Endothelial cell of umbilical vein (primary cell): ENCODE measurements at places on chromosomes 5 and 9. TPM values are rescaled to one million over a fixed set of nuclear protein-coding genes. Genes with fewer than 3 reads are reported as not detected.
A peak's percentile ranks its signal among the peaks of the same experiment; 100 is the strongest.

GLDC gene
- total RNA-seq, result 2.6 and 4.7 TPM in 2 replicates

SPATA31E1 gene
- not detected in 2 replicates for total RNA-seq

ERCC8 gene
- 10.4 and 12.8 TPM in 2 replicates for total RNA-seq

ADRA1B gene
- 0.21 TPM in 1 of 2 replicates, not detected in the other for total RNA-seq

GRCh38 chr9:130244548-130245165 lies 20.9 kb upstream of the HMCN2 start:
- no peak for DNase-seq

FBP2 gene
- total RNA-seq, result not detected in 2 replicates

DNA sequence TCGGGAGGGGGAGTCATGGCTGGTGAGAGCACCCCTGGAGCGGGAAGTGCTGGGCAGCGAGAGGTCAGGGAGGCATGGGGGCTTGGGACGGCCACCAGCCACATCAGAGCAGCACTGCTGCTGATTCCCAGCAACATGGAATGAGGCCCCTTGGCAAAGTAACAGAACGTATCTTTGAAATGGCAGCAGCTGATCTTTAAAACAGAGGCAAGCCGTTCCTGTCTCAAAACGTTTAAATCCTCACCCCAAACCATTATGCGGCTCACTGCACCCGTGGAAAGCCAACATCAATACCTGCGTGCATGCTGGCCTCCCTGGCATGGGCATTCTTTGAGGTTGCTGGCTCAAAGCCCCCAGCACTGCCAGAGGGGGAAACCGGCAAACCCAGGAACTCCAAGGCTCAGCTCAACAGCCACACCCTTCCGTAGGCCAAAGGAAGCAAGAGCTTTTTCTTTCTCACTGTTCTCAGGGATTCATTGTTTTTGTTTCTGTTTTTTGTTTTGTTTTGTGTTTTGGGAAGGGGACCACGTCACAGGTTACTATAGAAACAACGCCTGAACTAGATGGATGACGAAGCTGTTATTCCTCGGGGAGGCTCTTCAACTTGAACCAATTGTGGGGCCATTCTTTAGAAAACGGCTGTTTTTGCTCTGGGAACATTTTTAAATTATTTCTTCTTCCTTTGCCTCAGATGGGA lies 28.1 kb upstream of the OBP2B start:
- DNase-seq, result peak; percentile 57

GRCh38 chr5:127136908-127137307 lies 63.6 kb upstream of the C5orf63 start:
- no peak for DNase-seq

DNA sequence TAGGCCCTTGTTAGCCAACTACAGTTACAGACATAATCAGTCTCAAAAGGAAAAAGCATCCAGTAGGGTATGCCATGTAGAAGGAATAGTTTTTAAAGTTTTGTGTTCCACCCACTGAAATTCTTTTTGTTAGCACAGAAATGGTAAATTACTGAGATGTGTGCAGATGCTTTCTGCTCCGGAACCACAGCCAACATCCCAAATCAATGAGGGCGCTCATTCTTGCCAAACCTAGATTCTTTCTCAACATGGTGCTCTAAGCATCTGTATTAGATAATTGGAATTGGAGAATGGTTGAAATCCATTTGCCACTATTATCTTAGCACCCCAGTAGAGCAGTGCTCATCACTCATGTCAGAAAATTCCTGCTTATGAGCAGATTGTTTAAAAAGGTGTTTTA lies 127.8 kb downstream of the SEC61B start:
- DNase-seq, result no peak

DNA sequence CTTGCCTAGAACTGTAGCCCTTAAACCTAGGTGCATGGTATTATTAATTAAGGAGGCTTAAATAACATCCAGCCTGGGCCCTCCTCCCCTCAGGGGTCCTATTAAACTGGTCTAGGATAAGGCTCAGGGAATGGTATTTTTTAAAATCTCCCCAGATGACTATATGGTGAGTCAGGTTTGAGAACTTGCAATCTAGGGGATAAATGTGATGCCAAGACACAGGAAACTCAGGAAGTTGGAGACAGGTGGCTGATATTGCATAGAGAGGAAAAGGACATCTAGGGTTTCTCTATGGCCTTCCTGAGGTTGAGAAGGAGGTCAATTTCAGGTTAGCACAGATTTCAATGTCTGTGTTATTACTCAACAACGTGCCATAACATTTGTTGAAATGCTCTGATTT lies 581.0 kb downstream of the TLE1 start:
- DNase-seq, result no peak

- DNase-seq, result no peak
Measured at GRCh38 chr5:166639151-166639550, 1652.3 kb upstream of the WWC1 start.

- DNase-seq, result peak; percentile 54
Measured at GRCh38 chr5:90226433-90227099, 183.0 kb downstream of the CETN3 start.

DNA sequence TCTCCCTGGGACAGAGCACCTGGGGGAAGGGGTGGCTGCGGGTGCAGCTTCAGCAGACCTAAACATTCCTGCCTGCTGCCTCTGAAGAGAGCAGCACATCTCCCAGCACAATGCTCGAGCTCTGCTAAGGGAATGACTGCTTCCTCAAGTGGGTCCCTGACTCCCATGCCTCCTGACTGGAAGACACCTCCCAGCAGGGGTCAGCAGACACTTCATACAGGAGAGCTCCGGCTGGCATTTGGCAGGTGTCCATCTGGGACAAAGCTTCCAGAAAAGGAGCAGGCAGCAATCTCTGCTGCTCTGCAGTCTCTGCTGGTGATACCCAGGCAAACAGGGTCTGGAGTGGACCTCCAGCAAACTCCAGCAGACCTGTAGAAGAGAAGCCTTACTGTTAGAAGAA lies 77.2 kb downstream of the SLCO6A1 start:
- no peak for DNase-seq

PPP1R26 gene
- 11.8 and 16.9 TPM in 2 replicates for total RNA-seq

DNA sequence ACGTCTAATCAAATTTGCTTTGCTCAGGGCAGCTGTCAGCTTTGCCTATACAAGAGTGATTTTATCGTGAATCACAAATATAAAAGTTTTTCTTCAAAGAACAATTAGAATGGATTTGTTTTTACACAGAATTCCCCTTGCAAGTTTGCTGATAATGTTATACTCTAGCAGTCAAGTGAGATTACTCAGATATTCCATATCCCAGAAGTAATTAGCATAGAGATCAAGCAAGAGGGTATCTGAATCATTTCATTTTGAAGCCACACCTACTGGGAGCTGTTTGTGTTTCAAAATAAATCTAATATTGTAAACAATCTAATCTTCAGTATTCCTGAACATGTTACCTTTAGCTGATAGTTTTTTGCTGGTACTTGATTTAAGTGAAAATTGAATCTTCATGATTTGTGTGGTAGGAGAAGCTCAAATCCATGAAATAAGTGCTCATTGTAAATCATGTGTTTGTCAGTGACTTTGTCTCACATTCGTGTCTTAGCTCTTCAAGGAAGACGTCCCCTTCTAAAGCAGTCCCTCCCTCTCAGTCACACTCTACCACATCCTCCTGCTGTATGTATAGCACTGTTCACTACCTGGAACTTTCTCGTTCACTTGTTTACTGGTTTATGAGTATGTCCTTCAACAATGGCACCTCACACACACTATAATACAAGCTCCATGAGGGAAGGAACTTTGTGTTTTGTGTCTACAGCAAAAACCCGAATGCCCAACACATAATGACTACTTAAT lies 3.3 kb upstream of the TTC39B start:
- DNase-seq, result no peak

DNA sequence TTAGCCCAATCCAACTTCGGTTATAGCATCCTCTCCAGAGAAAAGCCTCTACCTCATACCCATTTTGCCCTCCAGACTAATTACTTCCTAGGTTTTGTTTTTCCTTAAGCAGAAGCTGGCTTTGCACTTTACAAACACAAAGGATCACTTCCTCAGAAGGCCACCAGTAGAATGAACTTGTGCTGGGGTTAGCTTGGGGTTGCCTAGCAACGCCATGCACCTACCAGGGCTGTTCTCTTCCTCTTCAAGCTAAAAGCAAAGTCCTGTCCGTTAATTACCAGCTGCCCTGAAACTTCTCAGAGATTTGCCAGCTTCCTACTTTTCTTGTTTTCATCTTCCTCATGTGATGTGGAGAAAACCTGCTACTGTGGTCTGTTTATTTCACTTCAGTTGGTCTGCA lies 132.0 kb upstream of the WWC1 start:
- DNase-seq, result no peak

DNA sequence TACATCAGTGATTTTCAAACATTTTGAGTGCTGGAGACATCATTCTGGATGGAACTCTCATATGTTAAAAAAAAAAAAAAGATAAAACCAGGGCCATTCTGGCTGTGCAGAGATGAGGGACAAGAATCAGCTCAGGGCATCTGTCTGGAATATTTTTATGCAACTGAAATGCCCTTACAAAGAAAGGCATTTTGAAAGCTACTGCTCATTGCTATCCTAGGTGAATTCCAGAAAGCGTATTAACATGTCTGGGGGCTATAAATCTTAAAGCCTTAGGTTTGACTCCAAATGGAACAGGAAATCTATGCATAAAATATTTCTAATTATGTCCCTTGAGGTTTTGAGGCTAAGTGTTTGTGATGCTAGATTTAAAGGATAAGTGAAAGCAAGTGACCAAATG lies 14.9 kb upstream of the PCSK1 start:
- no peak for DNase-seq

DNA sequence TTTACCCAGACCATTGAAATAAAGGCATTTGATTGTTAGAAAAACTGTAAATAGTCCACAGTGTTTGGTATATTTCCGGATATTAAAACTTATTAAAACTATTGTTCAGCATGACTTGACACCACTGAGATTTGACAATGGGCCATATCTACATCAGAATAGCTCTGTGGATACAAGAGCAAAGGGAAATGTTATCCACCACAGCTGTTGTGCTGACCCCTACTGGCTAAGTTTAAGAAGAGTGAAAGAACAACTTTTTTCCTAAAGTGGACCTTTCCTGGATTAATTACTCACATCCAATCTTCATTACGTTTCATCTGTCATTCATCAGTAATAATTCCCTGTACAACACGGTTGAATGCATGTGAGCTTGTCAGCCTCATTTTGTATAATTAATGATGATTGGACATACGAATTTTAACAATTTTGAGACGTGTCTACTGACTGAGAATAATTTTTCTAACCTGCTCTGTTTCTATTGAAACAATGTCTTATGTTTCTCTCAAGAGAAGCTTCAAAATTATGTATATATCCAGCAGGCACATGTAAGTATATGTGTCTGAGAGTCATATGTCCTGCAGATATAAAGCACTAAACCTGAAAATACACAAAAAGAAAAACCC lies 1952.6 kb downstream of the MAT2B start:
- peak; percentile 45 for DNase-seq

DNA sequence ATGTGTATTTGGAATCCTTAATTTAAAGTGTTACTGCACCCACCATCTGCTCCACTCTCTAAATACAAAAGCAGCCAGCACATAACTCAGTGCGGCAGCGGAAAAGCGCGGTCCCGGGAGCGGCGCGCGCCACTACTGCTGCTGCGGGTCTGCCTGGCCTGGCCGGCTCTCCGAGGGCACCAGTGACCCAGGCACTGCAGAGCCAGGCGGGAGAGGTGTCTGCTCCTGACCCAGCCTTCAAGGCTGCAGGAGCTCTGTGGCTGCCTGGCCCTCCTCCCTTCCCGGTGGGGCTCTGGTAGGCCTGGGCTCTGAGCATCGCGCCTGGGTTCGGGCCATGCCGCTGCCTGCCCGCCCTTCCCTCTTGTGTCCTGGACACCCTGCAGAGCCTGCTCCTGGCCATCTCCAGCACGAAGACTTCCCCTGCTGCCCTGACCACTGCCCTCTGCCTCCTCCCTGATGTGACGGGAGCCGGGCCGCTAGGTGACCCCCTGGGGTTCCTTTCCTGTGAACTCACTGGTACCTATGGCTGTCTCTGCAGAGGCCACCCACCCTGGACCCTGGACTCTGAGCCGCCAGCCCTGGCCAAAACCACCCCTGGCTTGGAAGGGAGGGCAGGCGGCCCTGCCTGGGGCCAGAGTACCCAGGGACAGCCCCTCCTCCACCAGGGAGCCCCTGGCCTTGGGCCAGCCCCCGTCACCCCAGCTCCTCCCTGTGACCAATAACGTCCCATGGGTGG lies 32.8 kb upstream of the UBAC1 start:
- no peak for DNase-seq

DNA sequence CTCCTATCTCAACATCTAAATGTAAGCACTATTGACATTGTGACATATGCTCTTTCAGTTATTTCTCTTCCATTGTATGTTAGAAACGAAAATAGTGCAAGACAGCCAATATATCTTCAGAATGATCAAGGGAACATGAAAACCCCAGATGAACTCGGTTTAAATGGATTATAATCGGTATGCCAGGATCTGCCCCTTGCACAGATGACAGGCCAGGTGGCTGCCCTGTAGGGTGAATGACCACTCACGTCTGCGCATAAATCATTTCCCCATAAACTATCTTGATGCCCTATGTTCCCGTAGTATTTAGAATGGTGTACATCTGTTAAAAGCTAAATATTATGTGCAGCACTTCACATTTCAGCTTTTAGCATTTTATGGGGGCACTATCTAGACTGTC lies 69.7 kb upstream of the RANBP3L start:
- DNase-seq, result no peak

DNA sequence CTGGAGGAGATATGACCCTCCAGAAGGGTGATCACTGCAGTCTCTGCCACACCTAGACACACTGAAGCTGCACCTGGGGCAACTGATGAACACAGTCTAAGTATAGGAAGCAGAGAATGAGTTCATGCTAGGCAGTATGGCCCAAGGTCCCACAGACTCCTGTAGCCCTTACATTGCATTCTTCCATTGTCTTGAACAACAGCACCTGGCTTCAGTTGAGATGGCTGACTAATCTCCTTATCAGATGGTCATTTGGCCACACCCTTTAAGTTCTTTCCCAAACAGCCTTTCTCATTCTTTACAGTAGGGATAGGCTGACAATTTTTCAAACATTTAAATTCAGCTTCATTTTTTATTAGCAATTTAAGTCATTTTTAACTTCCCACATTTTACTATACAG lies 23.1 kb downstream of the CENPK start:
- no peak for DNase-seq

- no peak for DNase-seq
Measured at GRCh38 chr5:128192368-128192767, 108.8 kb downstream of the SLC12A2 start.

- DNase-seq, result no peak
Measured at GRCh38 chr9:16671591-16672137, 198.8 kb downstream of the BNC2 start.

PTPRD gene
- total RNA-seq, result 5.5 and 23.2 TPM in 2 replicates

- no peak for DNase-seq
Measured at GRCh38 chr9:128414461-128414860, 6.2 kb upstream of the CERCAM start.

GRCh38 chr5:102835717-102836116 lies 80.6 kb downstream of the PAM start:
- DNase-seq, result no peak

GRCh38 chr9:109865521-109865920 lies 85.5 kb downstream of the PALM2AKAP2 start:
- no peak for DNase-seq

HK3 gene
- total RNA-seq, result not detected in 2 replicates

GALNT12 gene
- total RNA-seq, result 0.42 and 0.44 TPM in 2 replicates

GRCh38 chr9:28934111-28934510 lies 1360.8 kb upstream of the C9orf72 start:
- DNase-seq, result no peak

DNA sequence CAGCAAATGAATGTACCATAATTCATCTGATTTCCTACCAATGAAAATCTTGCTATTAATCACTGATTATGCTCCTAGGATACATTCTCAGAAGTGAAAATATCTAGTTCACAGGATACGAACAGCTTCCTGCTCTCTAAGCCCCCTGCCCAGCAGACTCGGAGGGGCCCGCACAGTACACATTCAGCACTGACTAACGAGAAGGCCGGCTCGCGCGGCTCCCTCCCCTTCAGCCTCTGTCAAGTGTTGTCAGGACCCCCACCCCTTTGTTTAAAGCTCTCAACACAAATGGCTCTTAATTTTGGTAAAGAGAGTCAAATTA lies 82.0 kb downstream of the PRRT1B start:
- DNase-seq, result no peak
